IMR-90 (cell line): ENCODE measurements at places on chromosomes 3 and 15.

DNA sequence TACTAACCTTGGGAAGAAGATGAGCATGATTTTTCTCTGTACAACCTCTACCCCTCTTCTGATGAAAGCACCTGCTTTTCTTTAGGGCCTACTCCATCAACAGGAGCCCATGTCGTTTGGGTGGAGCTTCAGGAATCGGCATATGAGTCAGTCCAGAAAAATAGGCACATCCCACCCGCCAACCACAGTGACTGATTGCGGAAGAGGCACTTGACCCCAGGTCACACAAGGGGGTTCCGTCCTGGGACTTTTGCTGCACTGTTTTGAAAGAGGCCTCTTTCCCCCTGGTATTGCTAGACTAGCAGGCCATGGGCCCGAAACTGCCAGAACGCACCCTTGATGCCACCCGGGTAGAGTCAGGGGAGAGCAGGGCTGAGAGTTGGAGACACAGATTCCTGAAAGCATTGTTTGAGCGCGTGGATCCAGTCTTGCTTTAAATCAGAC, 19.3 kb upstream of the NRROS start:
- DNase-seq = no peak
- H3K4me3 ChIP-seq = no peak overlapping the region
- no peak overlapping the region for H3K27ac ChIP-seq
- peaks cover 3% of the 10 kb centered on the region for H3K27me3 ChIP-seq

- no peak overlapping the region for H3K4me3 ChIP-seq
- no peak overlapping the region for H3K27ac ChIP-seq
- H3K27me3 ChIP-seq = peaks cover 8% of the 10 kb centered on the region
Measured at GRCh38 chr3:55770077-55770476, 283.0 kb upstream of the WNT5A start.

- H3K27ac ChIP-seq = no peak overlapping the region
- no peak for DNase-seq
- no peaks in the 10 kb centered on the region for H3K36me3 ChIP-seq
- no peak overlapping the region for H3K4me3 ChIP-seq
- H3K4me1 ChIP-seq = no peaks in the 10 kb centered on the region; the same call in 1 of the 2 replicates
Measured at GRCh38 chr3:139762302-139762701, 84.5 kb upstream of the NMNAT3 start.

DNA sequence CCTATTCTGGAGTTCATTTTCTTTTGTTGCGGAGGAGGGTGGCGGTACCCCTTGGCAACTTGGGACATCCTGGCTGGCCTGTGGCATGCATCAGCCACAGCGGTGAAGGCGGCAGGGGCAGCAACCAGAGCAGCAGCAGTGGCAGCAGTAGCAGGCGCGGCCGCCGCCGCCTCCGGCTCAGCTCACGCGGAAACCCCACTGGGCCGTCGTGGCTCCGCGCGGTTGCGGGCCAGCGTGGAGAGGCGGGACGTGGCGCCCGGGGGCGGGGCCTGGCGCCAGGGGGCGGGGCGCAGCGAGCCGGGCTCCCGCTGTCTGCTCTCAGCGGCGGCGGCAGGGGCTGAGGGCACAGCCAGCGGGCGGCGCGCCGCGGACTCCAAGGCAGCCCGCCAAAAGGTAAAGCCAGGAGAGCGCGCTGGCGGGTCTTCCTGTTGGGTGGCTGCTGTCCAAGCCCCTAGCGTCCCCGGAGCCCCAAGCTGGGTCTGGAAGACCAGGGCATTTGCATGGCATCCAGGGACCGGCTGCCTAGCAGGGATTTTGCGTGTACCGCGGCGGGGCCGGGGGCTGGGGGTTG, 334.4 kb upstream of the THRB start:
- H3K36me3 ChIP-seq = no peaks in the 10 kb centered on the region
- peaks cover 11% of the 10 kb centered on the region; the same call in 1 of the 2 replicates for H3K27me3 ChIP-seq
- no peak overlapping the region for H3K27ac ChIP-seq
- DNase-seq = no peak

DNA sequence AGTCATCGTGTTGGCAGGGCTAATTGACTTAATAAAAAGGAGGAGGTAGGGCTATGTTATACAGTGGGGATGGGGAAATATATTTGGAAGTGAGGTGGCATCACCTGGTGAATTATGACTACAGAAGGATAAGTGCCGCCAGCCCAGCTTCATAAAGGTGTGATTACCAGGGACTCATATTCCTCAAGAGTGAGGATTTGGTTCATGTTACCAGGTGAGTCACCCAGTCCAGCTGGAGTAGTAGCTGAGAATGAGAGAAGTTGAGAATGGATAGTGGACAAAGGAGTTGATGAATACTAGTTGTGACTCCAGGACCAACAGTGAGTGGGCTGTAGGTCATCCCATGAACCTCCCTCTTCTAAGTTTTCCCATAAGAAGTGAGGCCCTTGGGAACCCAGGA, 143.0 kb upstream of the GALNT15 start:
- H3K27ac ChIP-seq = no peak overlapping the region
- peaks cover 12% of the 10 kb centered on the region for H3K4me1 ChIP-seq
- H3K4me3 ChIP-seq = no peak overlapping the region
- H3K36me3 ChIP-seq = no peaks in the 10 kb centered on the region
- no peaks in the 10 kb centered on the region for H3K27me3 ChIP-seq

- H3K4me1 ChIP-seq = no peaks in the 10 kb centered on the region
- DNase-seq = no peak
- no peaks in the 10 kb centered on the region for H3K27me3 ChIP-seq
- H3K4me3 ChIP-seq = no peak overlapping the region
- H3K36me3 ChIP-seq = no peaks in the 10 kb centered on the region
- H3K27ac ChIP-seq = no peak overlapping the region
Measured at GRCh38 chr3:191727338-191727737, 266.4 kb downstream of the PYDC2 start.

GRCh38 chr3:156751461-156752025, 74.6 kb upstream of the LEKR1 start:
- H3K4me1 ChIP-seq = peaks cover 14% of the 10 kb centered on the region
- H3K36me3 ChIP-seq = no peaks in the 10 kb centered on the region
- DNase-seq = peak; percentile 79
- no peaks in the 10 kb centered on the region for H3K27me3 ChIP-seq
- H3K4me3 ChIP-seq = no peak overlapping the region; the same call in 1 of the 2 replicates
- peak overlapping the region; percentile 92 for H3K27ac ChIP-seq

DNA sequence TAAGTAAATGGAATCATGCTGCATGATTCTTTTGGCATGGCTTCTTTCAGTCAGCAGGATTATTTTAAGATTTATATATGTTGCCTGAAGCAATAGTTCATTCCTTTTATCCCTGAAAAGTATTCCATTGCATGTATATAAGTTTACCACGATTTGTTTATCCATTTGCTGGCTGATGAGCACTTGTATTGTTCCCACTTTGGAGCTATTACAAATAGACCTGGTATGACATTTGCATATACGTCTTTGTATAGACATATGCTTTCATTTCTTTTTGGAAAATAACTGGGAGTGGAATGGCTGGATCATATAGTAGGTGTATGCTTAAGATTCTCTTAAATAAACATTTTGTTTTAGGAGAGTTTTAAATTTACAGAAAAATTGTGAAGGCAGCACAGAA, 79.3 kb upstream of the CBLB start:
- H3K4me1 ChIP-seq = peaks cover 1% of the 10 kb centered on the region; the same call in 1 of the 2 replicates
- no peak overlapping the region for H3K4me3 ChIP-seq
- H3K27ac ChIP-seq = no peak overlapping the region
- DNase-seq = peak; percentile 16
- H3K27me3 ChIP-seq = no peaks in the 10 kb centered on the region
- H3K36me3 ChIP-seq = no peaks in the 10 kb centered on the region

- H3K4me1 ChIP-seq = peaks cover 8% of the 10 kb centered on the region
- no peaks in the 10 kb centered on the region; the same call in 1 of the 2 replicates for H3K27me3 ChIP-seq
- no peak overlapping the region for H3K27ac ChIP-seq
- no peak overlapping the region for H3K4me3 ChIP-seq
Measured at GRCh38 chr15:77026501-77027110, 31.7 kb downstream of the PSTPIP1 start.

DNA sequence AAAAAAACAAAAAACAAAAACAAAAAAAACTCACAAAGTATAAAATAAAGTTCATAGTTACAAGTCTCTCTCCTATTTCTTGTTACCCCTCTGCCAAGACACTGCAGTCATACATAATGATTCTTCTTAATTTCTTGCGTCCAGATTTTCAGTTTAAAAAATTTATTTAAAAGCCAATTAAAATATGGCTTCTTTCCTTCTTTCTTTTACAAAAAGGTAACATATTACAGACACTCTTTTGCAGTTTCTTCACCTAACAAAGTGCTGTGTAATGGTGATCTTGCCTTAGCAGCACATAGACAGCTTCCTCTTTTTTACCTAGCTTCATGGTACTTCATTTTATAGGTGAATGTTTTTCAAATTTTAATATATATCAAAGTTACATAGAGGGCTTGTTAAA, 136.1 kb upstream of the SGO1 start:
- DNase-seq = no peak
- no peak overlapping the region for H3K4me3 ChIP-seq
- H3K27me3 ChIP-seq = no peaks in the 10 kb centered on the region
- no peaks in the 10 kb centered on the region for H3K36me3 ChIP-seq
- no peak overlapping the region for H3K27ac ChIP-seq
- no peaks in the 10 kb centered on the region for H3K4me1 ChIP-seq

DNA sequence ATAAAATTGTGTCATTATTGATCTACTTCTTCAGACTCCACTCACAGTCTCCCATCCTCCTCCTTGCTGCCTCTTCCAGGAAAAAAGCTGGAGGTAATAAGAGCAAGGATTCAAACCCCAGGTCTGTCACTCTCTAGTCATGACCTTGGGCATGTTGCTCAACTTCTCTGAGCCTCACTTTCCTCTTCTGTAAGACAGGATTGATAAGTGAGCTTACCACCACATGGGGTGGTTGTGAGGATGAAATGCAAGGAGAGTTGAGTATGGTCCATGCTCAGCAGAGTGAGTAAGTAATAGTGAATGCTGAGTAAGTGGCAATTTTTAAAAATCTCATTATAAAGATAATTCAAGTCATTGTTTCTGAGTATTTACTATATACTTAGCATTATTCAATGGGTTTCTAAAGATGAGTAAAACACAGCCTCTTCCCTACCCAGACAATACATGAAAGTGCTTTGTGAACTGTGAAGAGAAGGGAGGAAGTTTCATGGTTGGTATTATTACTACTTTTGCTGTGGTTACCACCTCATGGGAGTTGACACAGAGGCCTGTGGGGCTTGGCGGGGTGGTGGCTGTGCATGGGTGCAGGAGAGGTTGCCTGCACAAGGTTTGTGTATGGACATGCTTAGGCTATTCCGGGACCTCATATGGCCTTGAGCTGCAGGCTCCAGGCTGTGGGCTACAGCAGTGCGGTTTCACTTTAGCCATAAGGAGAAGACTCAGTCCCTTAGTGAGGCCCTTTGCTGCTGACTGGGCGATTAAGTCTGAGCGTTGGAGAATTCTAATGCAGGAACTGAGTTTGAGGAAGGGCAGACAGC, 30.0 kb downstream of the SLC6A11 start:
- no peak overlapping the region for H3K4me3 ChIP-seq
- DNase-seq = no peak
- H3K27ac ChIP-seq = no peak overlapping the region

GRCh38 chr3:74491874-74492273, 122.6 kb downstream of the CNTN3 start:
- no peak overlapping the region for H3K27ac ChIP-seq
- no peak overlapping the region for H3K4me3 ChIP-seq
- H3K4me1 ChIP-seq = no peaks in the 10 kb centered on the region
- no peak for DNase-seq

DNA sequence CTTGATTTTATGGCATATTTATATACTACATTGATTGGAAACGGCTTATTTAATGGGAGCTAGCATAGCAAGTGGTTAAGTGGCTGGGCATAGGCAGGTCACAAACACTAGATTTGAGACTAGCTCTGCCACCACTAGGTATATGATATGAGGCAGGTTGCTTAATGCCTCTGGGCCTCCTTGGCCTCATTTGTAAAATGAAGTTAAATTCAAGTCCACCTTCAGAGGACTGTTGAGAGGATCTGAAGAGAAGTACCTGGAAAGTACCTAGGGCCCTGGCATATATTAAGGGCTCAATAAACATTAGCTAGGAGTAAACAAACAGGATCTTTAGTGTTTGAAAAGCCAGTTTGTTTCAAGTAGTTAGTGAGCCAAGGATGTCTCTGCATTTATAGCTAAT, 166.4 kb upstream of the FEZF2 start:
- H3K27me3 ChIP-seq = peaks cover 4% of the 10 kb centered on the region; the same call in 1 of the 2 replicates
- H3K36me3 ChIP-seq = no peaks in the 10 kb centered on the region
- H3K27ac ChIP-seq = no peak overlapping the region
- no peaks in the 10 kb centered on the region for H3K4me1 ChIP-seq
- no peak overlapping the region for H3K4me3 ChIP-seq

- H3K36me3 ChIP-seq = no peaks in the 10 kb centered on the region
- no peak overlapping the region for H3K4me3 ChIP-seq
- H3K27ac ChIP-seq = no peak overlapping the region
Measured at GRCh38 chr3:194205675-194206133, 69.8 kb downstream of the HES1 start.

DNA sequence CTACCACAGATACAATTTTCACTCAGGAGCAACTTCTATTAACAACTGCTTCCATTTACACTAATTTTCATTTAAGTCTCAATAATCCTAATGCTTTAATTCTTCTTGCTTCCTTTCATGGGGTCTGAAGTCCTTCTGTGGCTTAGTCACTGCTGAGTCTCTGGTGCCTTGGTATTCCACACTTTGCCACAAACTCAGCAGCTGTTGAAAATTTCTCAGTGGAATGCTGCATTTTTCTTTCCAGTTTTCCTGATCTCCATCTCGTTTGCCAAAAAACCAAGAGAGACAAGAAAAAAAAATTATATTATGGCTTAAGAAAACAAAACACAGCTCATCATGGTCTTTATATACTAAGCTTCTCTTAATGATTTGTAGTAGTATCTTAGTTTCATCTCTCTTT, 269.2 kb upstream of the AZI2 start:
- H3K4me3 ChIP-seq = no peak overlapping the region
- H3K27ac ChIP-seq = no peak overlapping the region
- no peaks in the 10 kb centered on the region for H3K36me3 ChIP-seq

- DNase-seq = peak; percentile 22
- H3K27me3 ChIP-seq = no peaks in the 10 kb centered on the region
- H3K4me1 ChIP-seq = peaks cover 2% of the 10 kb centered on the region; the same call in 1 of the 2 replicates
Measured at GRCh38 chr3:102060814-102061213, 211.5 kb downstream of the NFKBIZ start.

- no peak for DNase-seq
- no peak overlapping the region for H3K27ac ChIP-seq
- H3K4me1 ChIP-seq = no peaks in the 10 kb centered on the region
- no peaks in the 10 kb centered on the region for H3K27me3 ChIP-seq
Measured at GRCh38 chr3:106880206-106880605, 497.0 kb upstream of the CCDC54 start.

GRCh38 chr3:49500732-49501609, 30.9 kb downstream of the DAG1 start:
- H3K4me3 ChIP-seq = no peak overlapping the region
- no peaks in the 10 kb centered on the region for H3K36me3 ChIP-seq
- H3K4me1 ChIP-seq = peaks cover 14% of the 10 kb centered on the region
- H3K27me3 ChIP-seq = no peaks in the 10 kb centered on the region
- peak overlapping the region; percentile 54 for H3K27ac ChIP-seq

DNA sequence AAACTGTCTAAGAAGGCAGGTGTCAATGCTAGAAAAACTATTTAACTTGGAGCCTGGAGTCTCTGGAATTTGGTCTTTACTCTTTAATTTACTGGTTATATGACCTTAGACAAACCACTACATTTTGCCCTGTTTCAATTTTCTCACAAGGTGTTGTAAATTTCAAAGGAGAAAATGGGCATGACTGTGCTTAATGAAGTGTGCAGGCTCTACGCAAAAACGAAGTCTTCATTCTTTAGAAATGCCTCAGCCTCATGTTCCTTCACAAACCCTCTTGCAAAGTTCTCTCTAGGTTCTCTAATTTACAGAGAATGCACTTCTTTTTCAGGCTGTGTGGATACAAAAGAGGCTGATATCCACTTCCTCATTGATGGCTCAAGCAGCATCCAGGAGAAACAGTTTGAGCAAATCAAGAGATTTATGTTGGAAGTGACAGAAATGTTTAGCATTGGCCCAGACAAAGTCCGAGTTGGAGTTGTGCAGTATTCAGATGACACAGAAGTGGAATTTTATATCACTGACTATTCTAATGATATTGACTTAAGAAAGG, 39.1 kb downstream of the COL6A5 start:
- H3K4me1 ChIP-seq = no peaks in the 10 kb centered on the region
- no peaks in the 10 kb centered on the region for H3K36me3 ChIP-seq
- no peak for DNase-seq
